Fibroblast of skin of abdomen (primary cell): ENCODE measurements at places on chromosomes 6 and 20.
A peak's percentile ranks its signal among the peaks of the same experiment; 100 is the strongest.

DNA sequence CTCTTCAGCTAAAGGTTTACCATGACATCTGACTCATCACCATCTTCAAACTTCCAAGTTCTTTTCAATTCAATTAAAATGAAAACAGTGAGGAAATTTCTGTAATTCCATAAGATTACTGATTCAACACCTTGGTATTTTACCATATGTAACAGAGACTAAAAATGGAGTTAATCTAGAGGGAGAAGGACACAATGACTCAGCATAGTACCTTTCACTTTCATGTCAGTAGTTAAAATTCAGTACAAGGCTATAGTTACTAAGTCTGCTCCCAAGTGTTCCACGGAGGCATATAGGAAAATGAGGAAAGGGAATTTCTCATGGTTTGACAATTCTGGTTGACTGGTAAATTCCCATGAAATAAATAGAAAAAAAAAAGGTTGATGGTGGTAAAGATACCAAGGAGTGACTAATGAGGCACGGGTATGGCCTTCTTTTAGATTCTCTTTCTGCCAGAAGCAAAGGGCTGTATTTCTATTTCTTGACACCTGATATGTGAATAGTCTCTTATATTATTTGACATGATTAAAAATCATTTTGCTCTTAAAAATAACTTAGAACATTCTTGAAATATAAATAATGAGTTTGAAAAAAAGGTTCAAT, 526.7 kb upstream of the ADGRB3 start:
- DNase-seq, result peak; percentile 90

- DNase-seq, result peak; percentile 75
These were observed 3.2 kb downstream of the CEP162 start for GRCh38 chr6:84224251-84224650.

- peak; percentile 70 for DNase-seq
These were observed 108.3 kb downstream of the UBE3D start for GRCh38 chr6:82957171-82957867.

GRCh38 chr6:18028332-18028731, 40.9 kb upstream of the KIF13A start:
- no peak for DNase-seq

DNA sequence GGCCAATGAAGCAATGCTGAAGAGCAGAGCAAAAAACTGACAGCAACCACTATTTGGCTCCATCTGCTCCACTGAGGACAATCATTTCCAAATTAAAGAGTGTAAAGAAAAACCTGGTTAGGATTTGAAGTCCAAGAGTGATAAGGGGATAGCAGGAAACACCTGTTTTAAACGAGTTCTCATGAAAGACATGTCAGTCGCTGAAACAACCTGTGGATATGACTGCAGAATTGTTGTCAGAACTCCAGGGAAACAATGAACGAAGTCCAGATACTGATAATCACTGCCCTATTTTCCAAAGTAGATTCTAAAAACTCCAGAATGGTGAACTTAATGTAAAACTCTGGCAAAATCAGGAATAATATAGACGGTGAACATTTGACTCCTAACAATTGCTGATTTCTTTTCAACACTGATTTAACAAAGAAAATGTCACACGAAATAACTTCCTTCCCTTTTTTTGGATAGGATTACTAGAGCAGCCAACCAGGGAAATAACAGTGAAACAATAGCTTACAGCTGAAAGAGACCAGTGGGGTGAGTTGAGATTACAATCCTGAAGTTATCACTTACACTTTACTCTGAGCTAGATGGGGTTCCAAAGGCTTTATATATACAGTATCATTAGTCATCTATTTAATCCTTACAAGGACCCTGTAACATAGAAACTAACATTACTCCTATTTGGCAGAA, 83.7 kb downstream of the ELOVL5 start:
- no peak for DNase-seq
